ENCODE measurements at places on chromosomes 16 and 17. TPM values are rescaled to one million over a fixed set of nuclear protein-coding genes. Genes with fewer than 3 reads are reported as not detected.

Gene OTOP2
- 0.46 TPM for total RNA-seq

Gene LGALS3BP
- 88.2 TPM for total RNA-seq

GRCh38 chr17:70225276-70225675 lies 55.9 kb downstream of the KCNJ2 start:
- H3K4me3 ChIP-seq = no peak overlapping the region
- H3K4me1 ChIP-seq = no peaks in the 10 kb centered on the region
- no peaks in the 10 kb centered on the region for H3K36me3 ChIP-seq
- no peak for DNase-seq
- no peaks in the 10 kb centered on the region for H3K27me3 ChIP-seq
- no peak overlapping the region for H3K27ac ChIP-seq

DNA sequence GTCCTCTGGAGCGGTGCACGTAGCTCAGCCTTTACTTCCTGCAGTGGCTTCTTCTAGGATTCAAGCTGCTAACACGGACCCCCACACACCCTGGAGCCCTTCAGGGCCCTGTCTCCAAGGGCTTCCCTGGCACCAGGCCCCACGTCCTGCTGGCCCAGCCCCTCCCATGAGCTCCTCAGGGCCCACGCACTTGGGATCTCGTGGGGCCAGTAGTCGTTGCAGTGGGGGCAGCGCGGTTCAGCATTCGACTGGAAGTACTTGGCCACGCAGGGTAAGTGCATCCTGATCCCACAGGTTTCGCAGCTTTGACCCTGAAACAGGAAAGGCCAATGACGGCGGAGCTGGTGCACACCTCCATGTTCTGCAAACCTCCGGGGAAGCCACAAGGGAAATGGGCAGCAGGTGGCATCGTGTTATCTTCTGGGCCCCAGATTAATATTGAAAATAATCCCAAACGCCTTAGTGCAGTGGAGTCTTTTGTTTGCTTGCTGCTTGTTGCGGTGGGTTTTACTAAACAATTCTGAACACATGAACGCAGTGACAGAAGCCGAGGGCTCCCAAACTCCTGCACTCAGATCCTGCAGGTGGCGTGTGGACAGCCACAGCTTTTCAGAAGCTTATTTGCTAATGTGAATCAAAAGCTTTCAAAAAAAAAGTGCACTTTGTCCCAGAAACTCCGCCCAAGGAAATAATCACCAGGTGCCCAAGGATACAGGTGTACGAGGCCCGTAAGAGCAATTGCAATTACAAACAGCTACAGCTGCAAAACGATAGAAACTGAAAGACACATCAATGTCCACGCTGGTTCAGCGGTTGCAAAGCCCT lies 22.4 kb downstream of the KDM8 start:
- H3K4me3 ChIP-seq = no peak overlapping the region
- no peak overlapping the region for H3K27ac ChIP-seq
- no peak for DNase-seq
- H3K36me3 ChIP-seq = no peaks in the 10 kb centered on the region

DNA sequence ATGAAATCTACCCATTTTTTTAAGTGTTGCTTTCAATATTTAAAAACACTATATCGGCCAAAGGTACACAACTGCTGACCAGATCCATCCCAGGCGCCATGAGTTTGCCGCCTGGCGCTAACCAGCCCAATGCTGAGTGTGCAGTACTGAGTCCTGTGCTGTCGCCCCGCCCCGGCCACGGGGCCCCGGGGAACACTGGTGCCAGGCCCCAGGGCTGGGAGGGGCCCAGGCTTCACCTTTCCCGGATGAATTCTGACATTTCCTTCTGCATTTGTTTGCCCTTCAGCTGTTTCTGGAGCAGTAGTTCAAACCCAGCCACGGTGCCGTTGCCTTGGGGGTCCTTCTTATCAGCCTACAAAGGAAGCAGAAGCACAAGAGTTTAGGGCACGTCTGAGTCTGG lies 37.8 kb upstream of the RCVRN start:
- H3K27me3 ChIP-seq = no peaks in the 10 kb centered on the region
- H3K36me3 ChIP-seq = no peaks in the 10 kb centered on the region
- no peak overlapping the region for H3K4me3 ChIP-seq
- H3K4me1 ChIP-seq = no peaks in the 10 kb centered on the region
